ENCODE measurements at places on chromosomes 4 and X.

- DNase-seq = no peak
Observed at GRCh38 chr4:177441061-177441802, 1.0 kb downstream of the AGA start.

DNA sequence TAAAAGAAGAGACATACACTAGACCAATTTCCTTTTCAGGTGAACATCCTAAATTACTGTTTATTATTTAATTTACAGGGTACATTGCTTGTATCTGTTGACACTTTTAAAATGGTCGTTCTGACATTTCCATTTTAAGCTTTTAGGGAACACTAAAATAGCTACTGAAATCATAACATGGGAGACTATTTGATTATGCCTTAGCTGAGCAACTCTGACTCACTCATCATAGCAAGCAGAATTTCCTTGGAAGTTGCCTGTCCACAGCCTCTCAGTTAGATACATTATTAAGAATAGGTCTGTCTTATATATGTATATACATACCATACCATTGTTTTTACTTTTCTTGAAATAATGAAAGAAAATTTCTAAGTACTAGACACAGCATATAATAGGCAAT, 22.0 kb downstream of the GUCY1B1 start:
- DNase-seq = no peak

DNA sequence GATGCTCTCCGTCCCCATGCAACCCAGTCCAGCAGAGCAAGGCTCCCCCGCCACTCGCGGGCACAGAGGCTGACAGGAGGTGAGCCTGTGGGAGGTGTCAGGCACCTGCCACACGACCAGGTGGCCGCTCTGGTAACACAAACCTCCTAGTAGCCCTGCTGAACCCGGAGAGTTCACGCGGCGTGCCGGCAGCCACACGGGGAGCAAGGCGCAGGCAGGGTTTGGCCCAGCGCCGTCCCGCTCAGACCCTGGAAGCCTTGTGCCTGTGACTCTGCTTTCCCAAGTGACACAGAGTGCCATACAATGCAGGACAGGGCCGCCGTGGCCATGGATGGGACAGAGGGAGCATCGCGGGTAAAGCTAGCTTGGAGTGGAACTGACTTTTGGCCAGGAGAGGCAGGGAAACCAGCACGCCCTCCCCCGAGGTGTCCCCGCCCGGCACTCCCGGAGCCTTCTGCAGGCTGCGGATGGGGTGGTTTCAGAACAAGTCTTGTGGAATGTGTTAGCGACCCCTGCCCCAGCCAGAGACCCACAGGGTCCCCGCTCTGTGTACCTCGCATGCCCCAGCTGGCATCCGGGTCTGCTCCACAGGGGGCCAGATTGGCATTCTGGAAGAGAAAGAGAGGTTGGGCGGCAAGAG, 44.7 kb upstream of the AFAP1 start:
- DNase-seq = no peak

GRCh38 chrX:105658136-105658535, 164.2 kb upstream of the NRK start:
- DNase-seq = no peak

- DNase-seq = no peak
Observed at GRCh38 chr4:53640576-53641453, 49.5 kb upstream of the LNX1 start.

GRCh38 chr4:48295116-48295515, 25.5 kb upstream of the TEC start:
- DNase-seq = no peak

DNA sequence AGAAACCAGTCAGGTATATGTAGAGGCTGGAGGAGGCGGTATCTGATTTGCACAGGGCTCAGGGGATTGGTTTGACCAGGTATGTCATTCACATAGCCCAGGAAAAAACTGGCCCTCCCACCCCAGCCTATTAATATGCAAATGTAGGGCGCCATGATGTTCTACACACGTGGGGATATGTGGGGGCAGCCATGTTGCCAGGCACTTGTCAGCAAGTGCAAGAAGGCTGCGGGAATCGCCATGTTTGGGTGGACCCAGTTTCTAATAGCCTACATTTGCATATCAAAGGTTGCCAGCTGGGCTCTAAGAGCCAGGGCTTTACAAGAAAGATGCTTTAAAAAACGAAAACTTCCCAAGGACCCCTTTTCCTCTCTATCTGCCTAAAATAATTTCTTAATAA, 335.1 kb downstream of the SMARCA1 start:
- no peak for DNase-seq

DNA sequence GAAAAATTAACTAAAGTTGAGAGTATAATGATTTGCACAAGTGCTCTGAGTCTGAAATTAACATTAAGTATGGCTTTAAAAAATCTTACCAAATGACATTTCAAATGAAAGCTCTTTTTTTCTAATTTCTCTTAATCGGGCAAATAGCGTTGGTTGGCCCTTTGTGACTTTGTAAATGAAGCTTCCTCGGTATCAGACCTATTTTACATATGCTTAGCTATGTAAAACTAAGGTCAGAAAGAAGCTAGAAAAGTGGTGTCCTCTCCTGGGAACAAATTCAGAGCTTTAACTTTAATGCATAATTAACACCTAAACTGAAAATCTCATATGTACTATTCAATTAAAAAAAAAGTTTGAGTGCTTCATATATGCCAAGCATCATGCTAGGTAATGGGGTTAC, 62.7 kb downstream of the N4BP2 start:
- DNase-seq = no peak

GRCh38 chrX:43002526-43003203, 224.7 kb upstream of the PPP1R2C start:
- no peak for DNase-seq

Measured in stimulated activated CD8-positive, alpha-beta memory T cell treated with anti-CD3 and anti-CD28 coated beads, Interleukin-2, amount 100 ng/mL, for 48 hours (primary cell).